ENCODE measurements at places on chromosomes 7 and 10.
A peak's percentile ranks its signal among the peaks of the same experiment; 100 is the strongest.

- DNase-seq, result peak; percentile 45
Measured at GRCh38 chr10:124285587-124286527, 132.9 kb downstream of the OAT start.

DNA sequence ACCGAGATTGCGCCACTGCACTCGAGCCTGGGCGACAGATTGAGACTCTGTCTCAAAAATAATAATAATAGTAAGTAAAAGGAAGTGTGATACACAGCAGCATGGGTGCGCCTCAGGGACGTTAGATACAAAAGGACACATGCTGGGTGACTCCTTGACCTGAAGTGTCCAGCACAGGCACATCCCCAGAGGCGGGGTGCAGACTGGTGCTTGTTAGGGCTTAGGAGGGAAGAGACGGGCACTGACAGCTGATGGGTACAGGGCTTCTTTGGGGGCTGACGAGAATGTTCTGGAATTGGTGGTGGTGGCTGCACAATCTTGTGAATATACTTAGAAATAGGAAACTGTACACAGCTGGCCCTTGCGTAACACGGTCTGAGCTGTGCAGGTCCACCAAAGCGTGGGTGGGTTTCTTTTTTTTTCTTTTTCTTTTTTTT is 61.8 kb upstream of the DNAJB6 start:
- peak; percentile 70 for DNase-seq

GRCh38 chr10:79413196-79413595 is 32.2 kb downstream of the ZCCHC24 start:
- peak; percentile 80 for DNase-seq

DNA sequence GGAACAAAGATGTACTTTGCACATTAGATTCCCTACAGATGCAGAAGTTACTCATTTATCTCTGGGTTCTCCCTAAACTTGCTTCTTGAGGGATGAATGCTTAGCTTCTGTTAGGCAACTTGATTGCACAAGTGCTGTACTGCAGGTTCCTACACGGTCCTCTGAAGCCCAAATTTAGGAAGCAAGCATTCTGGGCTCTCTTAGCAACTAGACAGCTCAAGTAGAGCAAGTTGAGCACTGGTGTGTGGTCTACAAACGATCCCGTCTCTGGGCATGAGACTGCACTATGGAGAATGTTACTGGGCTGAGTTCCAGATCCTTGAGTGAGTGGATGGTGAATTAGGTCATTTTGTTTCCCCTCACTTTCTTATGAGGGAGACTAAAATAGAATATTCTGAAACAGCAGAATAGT is 14.3 kb downstream of the SEMA3D start:
- DNase-seq, result peak; percentile 12

DNA sequence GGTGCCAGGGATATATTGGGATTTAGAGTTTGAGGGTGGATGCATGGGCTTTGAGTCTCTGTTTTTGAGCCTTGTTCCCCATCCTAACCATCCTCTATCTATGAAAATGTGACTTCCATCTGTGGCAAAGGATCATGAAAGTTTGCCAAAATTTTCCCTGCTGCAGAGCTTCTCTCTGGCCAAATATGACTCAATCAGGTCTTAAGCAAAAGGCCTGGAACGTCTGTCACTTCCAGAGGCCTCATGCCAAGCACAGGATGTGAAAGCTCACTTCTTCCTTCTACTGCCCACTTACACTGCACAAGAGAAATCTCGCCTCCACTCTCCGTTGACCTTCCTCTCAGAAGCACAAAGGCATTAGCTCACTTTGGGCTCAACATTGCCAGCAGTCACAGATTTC is 696.9 kb upstream of the NRP1 start:
- peak; percentile 95 for DNase-seq

DNA sequence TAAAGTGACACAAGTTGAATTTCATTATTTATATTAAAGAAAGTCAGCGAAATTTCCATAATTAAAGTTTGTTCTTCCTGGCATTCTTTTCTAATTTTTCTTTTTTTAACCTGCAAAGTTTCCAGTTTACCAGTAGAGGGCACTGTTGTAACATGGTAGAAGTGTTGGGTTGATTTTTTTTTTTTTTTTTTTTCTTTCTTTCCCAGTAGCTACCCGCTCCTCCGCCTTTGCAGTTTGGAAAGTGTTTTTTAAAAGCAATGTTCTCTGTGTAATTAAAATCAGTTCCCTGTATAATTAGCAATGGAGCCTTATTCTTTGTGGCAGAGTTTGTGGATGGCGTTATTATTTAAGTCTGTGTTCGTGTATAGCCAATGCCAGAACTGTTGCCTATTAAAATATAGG is 53.7 kb downstream of the TAF3 start:
- peak; percentile 42 for DNase-seq

DNA sequence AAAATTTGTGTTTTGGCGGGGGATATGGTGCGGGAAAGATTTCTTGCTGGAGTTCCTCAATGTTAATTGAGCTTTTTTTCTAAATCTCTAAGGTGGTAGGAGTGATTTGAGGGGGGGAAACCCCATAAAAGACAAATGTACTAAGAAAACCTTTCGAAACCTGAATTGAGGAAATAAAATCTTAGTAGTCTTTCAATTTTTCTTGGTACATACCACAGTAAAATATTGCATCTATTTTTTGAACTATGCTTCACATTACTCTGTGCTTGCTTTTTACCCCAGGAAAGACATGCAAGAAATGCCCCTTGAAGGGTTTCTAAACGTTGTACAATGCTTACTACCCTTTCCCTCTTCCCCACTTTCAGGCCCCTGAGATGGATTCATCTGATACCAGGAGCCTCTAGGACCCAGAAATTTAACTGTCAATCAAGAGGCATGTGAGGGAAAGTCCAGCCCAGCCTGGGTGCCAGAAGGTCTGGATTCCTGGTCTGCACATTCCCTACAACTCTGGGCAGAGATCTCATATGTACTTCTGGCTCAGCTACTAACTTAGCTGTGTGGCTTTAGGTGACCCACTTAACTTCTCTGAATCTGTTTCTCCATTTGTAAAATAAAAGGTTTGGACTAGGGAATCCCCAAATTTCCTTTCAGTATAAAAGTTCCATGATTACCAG is 5.8 kb upstream of the PDCD4 start:
- DNase-seq, result peak; percentile 76

DNA sequence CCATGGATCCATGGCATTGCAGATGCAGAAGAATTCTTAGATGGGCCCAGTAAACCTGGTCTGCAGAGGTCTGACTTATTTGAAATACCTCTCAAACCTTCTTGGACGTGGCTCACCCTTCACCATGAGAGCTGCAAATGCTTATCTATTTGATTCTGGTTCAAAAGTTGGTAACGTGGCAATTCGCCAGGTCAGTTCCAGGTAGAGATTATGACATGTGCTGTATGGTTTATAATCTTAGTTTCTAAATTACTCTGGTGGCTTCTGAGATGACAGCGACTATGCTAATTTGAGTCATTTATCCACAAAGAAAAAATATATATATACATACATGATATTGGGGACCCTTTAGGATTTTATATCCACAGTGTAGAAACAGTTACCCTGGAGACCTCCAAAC is 68.8 kb downstream of the NRP1 start:
- no peak for DNase-seq

DNA sequence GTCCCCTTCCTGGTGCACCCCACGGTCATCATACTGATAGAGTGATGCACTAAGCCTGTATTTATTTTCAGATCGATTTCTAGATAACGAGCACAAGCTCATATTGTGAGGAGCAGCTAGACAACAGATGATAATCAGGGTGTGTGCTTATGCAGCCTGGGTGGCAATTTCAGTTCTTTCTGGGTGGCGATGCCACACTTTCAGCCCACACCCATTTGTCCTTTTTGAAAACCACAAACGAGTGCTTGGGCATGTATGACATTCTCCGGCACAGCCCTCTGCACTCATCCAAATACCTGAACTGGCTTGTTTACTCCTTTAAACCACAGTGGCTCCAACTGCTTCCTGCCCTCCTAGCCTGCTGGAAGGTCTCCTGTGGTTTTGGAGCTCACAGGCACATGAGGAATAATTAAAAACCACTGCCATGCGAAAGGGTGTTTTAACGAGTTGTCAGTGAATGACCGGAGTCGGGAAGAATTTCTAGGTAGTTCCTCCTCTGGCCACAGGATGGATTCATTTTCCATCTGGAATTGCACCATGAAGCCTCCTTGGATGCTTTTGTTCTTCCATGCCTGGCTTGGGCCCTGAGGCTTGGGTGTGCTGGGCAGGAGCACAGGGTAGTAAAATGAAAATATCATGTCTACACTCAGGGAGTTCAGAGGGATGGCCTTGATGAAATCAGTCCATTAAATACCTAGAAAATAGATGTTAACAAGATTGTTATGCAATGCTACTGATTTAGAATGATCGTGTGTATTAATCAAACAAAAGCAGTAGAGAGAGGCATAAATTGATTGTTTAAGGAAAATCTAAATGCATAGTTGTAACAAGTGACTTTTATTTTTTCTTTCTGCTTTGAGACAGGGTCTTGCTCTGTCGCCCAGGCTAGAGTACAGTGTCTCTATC is 52.4 kb upstream of the ITGB1 start:
- DNase-seq, result no peak

- DNase-seq, result no peak
Measured at GRCh38 chr10:96987842-96988175, 155.7 kb downstream of the LCOR start.

- DNase-seq, result no peak
Measured at GRCh38 chr10:36096576-36096975, 454.5 kb upstream of the FZD8 start.

DNA sequence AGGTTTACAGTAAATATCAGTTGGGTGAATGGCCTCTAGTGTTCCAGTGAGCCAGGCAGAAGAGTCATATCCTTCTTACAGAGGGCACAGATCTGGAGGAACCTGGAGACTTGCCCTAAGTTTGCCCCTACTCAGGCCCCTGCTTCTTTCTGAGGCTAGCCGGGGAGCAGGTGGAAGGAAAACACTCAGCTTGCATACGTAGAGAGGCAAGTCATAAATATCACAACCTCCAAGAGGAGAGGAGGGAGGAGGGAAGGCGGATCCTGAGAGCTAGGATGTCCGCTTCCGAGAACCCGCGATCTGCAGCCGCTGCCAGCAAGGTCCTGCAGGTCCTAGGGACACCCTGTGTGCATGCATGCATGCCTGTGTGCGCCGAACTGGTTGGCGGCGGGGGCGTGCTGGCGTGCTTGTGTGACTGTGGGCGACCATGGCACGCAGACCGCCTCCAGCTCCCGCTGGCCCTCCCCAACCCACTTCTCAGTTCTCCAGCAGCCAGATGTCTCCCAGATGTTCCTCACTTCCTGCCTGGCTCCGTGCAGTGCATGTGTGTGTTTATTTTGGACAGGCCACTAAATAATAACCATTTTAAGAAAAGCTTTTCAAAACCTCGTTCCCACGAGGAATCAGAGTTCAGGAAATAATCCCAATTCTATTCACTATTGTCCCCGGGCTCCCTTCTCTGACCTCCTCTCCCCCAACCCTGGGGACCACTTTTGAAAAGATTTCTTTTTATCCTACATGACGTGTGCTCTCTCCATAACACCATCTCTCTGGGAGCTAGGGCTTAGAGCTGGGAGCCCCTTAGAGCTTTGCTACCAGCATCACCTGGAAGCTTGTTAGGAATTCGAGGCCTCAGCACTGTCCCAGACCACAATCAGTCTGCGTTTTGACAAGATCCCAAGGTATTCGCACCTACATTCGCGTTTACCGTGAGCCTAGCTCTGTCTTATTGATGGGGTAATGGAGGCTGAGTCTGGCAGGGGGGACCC is 32.4 kb downstream of the UNC5B start:
- no peak for DNase-seq

GRCh38 chr10:8577686-8578085 is 523.2 kb downstream of the GATA3 start:
- no peak for DNase-seq

GRCh38 chr10:117418121-117418520 is 42.9 kb upstream of the PDZD8 start:
- no peak for DNase-seq

DNA sequence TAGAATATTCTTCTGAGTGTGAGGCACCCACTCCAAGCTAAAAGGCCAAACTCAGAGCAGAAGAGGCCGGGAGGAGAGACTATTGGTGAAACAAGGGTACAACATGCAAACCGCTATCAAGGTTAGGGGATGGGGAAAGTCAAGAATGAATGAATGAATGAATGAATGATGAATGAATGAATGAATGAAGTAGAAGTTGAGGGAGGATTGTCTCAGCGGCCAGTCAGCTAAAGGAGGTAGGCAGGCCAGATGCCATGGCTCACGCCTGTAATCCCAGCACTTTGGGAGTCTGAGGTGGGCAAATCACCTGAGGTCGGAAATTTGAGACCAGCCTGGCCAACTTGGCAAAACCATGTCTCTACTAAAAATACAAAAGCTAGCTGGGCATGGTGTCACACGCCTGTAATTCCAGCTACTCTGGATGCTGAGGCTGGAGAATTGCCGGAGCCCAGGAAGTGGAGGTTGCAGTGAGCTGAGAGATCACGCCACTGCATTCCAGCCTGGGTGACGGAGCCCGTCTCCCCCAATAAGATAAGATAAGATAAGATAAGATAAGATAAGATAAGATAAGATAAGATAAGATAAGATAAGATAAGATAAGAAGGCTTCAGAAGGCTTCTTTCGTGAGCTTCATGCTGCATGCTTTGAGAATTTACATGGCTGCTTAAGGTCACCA is 250.8 kb downstream of the CCDC3 start:
- no peak for DNase-seq

GRCh38 chr7:64602086-64602485 is 39.2 kb upstream of the ZNF680 start:
- DNase-seq, result no peak

DNA sequence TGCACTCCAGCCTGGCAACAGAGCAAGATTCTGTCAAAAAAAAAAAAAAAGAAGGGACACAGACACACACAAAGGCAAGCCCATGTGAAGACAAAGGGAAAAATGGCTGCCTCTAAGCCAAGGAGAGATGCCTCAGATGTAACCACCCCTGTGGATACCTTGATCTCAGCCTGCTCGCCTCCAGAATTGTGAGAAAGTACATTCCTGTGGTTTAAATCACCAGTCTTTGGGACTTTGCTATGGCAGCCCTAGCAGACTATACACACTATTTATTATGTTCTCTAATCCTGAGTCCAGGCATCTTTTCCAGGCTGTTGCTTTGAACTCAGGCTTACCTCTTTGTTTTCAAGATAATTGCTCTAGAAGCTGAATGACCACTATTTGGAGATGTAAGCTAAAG is 494.3 kb downstream of the GALNT17 start:
- DNase-seq, result no peak

- DNase-seq, result no peak
Measured at GRCh38 chr7:97020996-97021746, 3.5 kb downstream of the DLX5 start.

DNA sequence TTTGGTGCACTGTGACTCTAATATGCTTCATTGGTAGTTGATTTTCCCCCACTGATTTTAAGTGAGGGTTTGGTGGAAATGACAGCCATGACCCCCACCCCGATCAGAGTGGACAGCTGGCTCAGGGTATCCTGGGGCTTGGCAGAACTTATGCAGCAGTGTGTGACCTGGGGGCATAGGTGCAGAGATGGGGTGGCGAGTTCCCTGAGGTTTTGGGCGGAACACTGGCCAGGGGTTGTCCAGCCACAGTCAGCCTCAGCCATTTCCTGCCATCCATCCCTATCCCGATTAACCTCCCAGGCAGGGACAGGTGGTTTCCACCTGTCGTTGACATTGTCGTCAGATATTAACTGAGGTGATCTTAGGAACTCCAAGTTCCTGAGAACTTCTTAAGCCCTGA is 155.8 kb upstream of the CHST15 start:
- DNase-seq, result no peak

- DNase-seq, result no peak
Measured at GRCh38 chr10:125159486-125159931, 854 bp downstream of the CTBP2 start.
